AG04450 (cell line): ENCODE measurements at places on chromosomes 11 and 22. TPM values are rescaled to one million over a fixed set of nuclear protein-coding genes. Genes with fewer than 3 reads are reported as not detected.

- DNase-seq, result no peak
These were observed 232.3 kb downstream of the JRKL start for GRCh38 chr11:96622026-96622634.

DNA sequence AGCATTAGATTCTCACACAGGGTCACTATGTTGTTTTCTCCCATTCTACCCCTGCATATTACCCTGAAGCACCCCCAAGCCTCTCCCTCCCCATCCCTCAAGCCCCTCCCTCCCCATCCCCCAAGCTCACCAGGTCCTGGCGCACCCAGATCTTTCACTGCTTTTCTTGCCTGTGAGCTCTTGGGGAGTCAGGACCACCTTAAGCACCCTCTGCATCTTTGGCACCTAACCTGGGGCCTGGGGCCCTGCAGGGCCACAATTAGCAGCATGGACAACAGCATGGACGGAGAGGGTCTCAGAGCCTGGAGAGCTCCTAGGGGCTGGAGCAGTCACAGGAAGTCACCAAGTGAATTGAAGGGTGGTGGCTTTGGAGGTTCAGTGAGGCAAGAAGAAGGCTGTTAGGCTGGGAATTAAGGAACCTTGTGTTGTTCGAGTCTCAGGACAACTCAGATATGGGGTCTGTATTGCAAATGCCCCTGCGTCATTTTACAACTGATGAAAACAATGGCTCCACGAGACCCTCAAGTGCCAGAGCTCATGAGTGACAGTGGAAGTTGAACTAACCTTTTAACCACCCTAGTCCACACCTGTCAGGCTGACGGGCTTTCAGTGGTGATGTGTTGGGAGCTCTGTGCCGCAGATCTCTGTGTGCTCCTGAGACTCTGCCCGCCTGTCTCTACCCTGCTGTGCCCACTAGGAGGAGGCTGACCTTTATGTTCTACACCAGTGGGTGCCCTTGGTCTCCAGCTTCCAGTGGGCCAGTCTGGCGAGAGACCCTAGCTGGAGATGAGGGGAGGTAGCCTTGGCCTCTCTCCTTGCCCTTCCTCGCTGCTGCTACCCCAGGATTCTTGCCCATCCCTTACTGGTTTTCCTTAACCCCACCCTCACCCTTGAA, 111.3 kb upstream of the OR4B1 start:
- no peak for DNase-seq

DNA sequence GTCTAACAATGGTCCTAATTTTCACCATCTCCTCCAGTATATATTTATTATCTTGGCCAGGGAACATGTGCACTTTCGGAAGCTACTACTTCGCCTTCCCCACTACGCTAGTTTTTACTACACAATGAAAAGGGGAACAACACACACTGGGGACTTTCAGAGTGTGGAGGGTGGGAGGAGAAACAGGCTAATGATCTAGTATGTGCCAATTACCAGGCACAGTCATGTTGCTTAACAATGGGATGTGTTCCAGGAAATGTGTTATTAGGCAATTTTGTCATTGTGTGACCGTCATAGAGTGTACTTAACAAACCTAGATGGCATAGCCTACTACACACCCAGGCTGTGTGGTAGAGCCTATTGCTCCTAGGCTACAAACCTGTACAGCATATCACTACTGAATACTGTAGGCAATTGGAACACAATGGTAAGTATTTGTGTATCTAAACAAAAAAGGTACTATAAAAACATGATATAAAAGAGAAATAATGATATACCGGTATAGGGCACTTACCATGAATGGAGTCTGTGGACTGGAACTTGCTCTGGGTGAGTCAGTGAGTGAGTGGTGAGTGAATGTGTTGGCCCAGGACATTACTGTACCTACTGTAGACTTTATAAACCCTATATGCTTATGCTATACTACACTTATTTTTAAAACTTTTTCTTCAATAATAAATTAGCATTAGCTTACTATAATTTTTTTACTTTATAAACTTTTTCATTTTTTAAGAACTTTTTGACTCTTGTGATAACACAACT, 20.1 kb upstream of the CUL5 start:
- no peak for DNase-seq

GRCh38 chr11:111819829-111820237, 51.5 kb downstream of the ALG9 start:
- DNase-seq, result no peak

GRCh38 chr11:28346209-28346608, 238.0 kb downstream of the METTL15 start:
- DNase-seq, result no peak

GRCh38 chr22:28102151-28102812, 183.2 kb upstream of the PITPNB start:
- no peak for DNase-seq

- no peak for DNase-seq
These were observed 4.6 kb downstream of the MOB2 start for GRCh38 chr11:1481861-1482441.

GRCh38 chr11:86460461-86461385, 86.0 kb downstream of the CCDC81 start:
- no peak for DNase-seq

DNA sequence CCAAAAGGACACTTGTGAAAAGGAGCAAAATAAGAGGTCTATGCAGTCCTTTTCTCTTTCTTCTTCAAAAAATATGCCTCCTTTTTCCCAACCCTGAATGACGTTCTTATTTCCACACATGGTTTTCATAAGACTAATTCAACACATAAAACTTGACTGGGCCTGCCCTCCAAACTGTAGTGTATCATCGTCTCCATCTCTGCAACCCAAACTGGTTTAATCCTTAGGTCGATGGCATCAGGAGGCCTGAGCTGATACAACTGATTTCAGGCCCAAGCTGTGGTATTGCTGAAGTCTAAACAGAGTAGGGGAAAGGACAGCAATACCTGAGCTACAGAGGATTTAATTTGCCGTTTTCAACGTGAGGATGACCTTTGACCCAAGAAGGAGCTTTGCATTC, 130.0 kb upstream of the MTNR1B start:
- DNase-seq, result no peak

DNA sequence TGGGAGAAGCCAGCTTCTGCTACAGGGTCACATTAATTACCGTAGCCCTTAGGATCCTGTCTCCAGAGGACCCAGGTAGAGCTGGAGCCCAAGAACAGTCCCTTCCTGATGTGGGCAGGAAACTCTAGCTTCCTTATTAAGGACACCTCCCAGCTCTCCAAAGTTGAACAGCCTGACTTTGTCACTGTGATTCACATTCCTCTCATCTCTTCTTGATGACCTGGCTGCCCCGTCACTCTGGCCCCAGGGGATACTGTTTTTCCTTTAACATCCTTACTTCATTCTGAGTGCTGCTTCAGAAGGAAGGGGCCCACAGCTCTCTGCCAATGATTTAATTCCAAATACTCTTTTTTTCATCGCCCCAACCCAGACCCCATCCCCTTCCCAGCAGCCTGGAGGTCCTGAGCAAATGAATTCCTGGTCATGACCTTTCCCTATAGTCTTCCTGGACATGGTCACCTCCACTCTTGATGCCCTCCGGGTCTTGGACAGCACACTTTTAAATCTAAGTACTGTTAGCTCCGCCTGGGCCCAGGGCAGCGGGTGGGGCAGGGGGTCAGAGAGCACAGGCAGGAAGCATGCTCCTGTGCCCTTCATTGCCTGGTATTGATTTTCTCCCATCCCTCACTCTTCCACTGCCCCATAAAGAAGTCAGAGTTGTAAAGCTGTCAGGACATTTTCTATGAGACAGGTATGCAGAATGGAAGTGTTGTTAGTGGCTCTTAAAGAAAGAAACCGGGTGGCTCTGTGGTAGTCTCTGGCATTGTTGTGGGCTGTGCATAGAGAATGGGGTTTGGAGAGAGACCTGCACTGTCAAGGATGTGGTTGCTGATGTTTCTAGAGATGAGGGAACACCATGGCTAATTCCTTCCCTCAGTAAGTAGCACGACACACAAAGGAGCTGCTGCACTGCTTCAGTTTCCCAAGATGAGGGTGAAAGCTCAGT, 22.3 kb upstream of the SPON1 start:
- DNase-seq, result no peak

DNA sequence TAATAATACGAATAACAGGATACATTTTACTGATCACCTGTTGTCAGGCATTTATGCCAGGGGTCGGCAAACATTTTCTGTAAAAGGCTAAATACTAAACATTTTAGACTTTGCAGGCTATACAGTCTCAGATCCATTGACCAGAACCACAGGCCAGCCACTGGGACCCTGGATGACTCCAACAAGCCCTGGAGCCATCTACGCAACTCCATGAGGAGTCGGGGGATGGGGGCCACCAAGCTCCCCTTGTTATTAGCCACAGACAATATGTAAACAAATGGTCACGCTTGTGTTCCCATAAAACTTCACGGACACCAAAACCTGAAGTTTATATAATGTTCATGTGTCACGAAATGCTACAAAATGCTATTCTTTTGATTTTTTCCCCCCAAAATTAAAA, 54.4 kb upstream of the EMID1 start:
- DNase-seq, result no peak

DNA sequence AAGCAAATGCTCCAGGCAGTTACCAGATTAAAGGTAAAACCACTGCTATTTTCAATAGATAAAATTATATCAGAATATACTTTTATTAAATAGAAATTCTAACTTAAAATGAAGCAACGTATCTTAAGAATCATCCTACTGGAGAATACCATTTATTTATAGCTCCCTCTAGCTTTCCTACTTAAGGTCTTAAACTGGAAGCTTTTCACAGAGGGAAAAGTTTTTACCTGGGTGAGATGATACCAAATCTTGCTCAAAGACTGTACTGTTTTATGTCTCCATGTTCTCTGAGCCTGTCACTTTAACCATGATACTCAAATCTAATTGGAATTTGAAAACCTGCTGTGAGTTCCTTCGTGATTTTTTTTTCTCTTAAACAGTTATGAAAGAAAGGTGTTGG, 291.8 kb downstream of the AASDHPPT start:
- no peak for DNase-seq

GRCh38 chr11:1696608-1697570, at the start of gene KRTAP5-6:
Gene KRTAP5-6 (plus strand): TSS chr11:1697195. CDS start chr11:1697246, 51 bp downstream.
- no peak for DNase-seq

DNA sequence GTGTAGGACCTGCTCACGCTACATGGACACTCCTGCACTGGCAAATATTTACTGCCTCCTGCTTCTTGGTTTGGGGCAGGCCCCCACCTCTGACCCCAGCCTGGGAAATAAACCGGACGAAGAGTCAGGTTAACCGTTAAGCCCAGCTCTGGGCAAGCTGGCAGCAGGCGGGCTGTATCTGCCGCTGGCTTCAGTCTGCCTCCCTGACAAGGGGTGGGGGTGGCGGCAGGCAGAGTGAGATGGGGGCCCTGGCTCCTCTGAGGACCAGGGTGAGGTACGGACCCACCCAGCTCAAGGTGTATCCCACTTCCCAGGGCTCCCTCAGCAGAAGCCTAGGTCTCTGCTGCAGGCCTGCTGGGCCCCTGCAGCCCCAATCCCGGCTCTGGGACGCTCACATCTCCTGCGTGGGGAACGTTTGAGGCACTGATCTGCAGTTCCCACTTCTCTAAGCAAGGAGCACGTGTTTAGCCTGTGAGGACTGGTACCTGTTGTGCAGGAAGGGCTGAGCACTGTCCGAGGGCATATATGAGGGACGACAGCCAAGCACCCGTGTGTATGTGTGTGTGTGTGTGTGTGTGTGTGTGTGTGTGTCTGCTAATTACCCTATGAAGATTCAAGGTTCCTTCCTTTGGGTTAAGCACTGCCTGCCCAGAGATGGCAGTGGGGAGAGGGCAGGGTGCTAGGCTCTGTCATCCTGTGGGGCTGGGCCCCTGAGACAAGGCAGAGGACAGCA, 1.1 kb upstream of the LRRC75B start:
- no peak for DNase-seq

DNA sequence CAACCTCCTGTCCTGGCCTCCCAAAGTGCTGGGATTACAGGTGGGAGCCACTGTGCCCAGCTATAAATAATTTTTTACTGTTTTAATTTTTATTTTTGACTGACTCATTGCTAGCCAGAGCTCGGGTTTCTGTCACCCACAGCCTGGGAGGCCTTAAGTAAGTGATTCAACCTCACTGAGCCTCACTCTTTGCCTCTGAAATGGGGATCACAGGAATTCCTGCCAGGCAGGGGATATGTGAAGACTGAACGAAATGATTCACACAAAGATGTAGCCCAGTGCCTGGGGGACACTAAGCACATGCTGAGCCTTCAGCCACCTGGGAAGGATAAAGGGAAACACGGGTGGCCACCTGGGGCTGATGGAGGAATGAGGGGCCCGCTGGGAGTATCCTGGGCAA, 3.8 kb upstream of the LRRC74B start:
- DNase-seq, result no peak

- no peak for DNase-seq
These were observed at the start of gene TH for GRCh38 chr11:2171591-2172003. Gene TH (minus strand): TSS chr11:2171815. CDS start chr11:2171786, 29 bp downstream.

- DNase-seq, result no peak
These were observed 44.8 kb upstream of the PTPN5 start for GRCh38 chr11:18836417-18836816.

DNA sequence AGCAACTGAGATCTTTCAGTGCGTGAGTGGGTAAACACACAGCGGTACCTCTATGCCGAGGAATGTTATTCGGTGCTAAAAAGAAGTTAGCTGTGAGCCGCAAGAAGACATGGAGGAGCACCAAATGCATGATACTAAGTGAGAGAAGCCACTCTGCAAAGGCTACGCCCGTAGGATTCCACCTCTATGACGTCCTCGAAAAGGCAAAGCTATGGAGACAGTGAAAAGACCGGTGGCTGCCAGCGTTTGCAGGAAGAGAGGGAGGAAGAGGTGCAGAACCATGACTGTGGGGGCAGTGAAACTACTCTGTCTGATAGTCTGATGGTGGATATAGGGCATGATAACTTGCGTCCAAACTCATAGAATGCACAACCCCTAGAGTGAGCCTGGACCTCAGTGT, 28.7 kb downstream of the IGF2 start:
- no peak for DNase-seq

DNA sequence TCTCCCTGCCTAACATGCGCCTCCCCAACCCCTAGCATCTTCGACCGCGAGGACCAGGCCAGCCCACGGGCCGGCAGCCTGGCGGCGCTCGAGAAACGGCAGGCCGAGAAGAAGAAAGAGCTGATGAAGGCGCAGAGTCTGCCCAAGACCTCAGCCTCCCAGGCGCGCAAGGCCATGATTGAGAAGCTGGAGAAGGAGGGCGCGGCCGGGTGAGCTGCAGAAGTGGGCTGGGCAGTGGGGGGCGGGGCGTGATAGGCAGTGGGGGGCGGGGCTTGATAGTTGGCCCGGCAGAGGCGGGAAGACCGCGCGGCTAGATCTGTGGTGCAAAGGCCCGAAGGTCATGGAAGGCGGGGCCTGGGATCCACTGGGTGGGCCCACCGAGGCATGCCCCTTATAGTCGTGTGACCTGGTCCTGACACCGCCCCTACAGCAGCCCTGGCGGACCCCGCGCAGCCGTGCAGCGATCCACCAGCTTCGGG, 8.7 kb downstream of the SELENOM start:
- DNase-seq, result no peak

Gene SAA1
- not detected in 2 replicates for polyA plus RNA-seq

Gene SMC1B
- not detected in 2 replicates for polyA plus RNA-seq

Gene TEX12
- polyA plus RNA-seq, result 0.19 TPM in 1 of 2 replicates, not detected in the other

Gene PIH1D2
- polyA plus RNA-seq, result 1.5 TPM in 2 replicates

Gene NDUFC2
- 128 and 136 TPM in 2 replicates for polyA plus RNA-seq

Gene POU2AF2
- not detected in 2 replicates for polyA plus RNA-seq

Gene B3GAT1
- not detected in 2 replicates for polyA plus RNA-seq
